ENCODE measurements at places on chromosomes 3 and 15.

- no peak for DNase-seq
These were observed 29.4 kb downstream of the NR2F2 start for GRCh38 chr15:96359616-96360521.

DNA sequence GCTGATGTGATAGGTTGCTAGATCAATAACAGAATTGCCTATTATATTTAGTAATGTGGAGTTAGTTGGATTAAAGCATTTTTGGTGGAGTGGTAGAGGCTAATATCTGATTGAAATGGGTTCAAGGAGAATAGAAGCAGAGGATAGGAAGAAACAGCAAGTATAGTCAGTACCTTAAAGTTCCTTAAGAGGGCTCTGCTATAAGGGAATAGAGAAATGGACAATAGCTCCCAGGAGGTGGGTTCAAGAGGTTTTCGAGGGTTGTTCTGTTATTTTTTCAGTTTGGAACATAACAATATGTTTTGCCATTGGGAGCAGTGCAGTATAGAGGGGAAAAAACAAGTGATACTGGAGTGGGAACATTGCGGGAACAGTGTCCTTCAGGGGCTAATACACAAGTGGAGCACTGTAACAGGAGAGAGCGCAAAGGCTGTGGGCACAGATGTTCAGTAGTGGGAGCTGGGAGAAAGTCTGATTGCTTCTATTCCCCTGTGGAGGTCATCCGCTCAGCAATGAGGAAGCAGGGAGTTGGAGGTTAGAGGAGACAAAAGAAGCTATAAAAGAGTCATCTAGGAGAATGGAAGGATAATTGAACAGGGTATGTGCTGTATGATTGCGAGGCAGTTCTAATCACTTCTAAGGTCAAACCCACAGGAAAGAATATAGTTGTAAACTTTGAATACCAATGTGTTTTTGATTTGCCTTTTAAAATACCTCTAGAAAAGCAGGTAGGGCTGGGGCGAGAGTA lies 3.3 kb downstream of the MRPS11 start:
- no peak for DNase-seq

DNA sequence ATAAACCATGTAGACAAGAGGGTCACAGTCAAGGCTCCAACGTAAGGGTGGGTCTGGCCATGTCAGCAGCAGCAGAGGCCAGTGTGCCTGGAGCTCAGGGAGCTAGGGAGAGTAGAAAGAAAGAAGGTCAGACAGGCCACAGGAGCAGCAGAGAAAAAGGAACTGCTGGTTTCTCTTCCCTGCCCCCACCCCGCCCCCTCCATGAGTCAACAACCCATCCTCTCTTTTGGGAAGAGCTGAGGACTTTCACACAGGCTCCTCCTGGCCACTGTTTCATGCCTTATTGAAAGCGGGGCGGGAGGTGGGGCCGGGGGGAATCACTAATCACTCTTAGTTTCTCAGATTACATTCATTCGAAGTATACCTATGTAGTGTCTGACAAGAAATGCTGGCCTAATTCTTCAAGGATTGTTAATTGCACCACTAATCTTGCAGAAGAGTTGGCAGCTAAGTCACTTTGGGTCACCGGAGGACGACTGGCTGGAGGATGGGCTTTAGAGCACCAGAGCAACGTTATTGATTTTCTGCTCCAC lies 9.1 kb upstream of the SCG3 start:
- DNase-seq: no peak

GRCh38 chr15:82911458-82911857 lies 41.1 kb downstream of the HOMER2 start:
- no peak for DNase-seq

GRCh38 chr3:130395916-130396315 lies 50.4 kb downstream of the COL6A5 start:
- DNase-seq: no peak

DNA sequence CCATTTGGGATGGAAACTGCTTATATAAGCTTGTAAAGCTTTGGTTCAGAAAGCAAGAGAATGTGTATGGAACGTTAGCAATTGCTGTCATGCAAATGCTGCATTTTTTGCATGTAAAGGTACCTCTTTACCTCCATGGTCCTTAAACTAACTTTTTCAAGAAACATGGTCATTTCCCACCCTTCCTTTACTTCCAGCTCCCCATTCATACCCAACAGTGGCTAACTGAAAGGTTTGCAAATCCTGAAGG lies 84.3 kb downstream of the SMAD3 start:
- no peak for DNase-seq

DNA sequence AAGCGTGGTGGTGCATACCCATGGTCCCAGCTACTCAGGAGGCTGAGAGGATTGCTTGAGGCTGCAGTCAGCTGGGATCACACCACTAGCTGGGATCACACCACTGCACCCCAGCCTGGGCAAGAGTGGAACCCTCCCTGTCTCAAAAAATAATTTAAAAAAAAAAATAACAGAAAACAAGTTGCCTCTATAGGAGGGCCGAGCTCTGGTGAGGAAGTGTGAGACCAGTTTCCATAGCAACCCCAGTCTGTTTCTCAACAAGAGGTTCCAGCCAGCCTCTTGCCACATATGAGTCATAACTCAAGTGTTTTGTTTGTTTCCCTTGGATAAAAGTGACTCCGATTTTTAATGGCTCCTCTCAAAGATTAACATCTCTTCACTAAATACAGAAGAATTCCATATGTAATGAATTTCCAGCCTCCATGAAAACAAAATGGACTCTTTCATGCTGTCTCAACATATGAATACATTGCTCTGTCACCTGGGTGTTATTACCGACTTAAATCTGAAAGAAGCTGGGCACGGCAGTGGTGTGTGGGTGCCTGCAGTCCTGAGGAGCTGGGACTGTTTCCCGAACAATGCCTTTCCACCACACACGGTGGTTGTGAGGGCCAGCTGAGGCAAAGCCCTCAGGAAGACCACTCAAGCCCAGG lies 19.7 kb downstream of the TMEM43 start:
- peak; percentile 23 for DNase-seq

DNA sequence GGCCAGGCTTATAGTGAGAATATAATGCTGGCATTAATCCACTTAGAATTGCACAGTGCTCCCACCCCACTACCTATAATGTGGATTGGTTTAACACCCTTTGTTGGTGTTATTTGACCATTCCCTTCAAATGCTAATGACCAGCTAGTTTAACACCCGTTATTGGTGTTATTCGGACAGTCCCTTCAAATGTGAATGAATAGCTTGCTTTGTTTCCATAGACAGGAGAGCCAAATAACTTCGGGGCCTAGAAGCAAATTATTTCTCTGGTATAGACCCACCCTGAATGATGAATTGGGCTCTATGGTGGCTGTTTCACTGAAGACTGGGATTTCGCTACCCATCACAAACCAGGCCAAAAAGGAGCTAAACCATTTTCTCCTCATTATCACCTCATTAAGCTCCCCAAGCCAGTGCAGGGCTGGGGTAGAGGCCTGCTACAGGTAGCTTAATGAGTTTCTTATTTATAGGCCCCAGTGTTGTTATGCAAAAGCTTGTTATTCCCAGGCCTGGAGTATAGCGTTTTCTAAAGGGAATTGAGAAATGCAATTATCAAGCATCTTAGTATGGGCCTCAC lies 494.1 kb upstream of the DPH6 start:
- DNase-seq: no peak

- no peak for DNase-seq
These were observed 5.7 kb downstream of the PCCB start for GRCh38 chr3:136255672-136256406.

- DNase-seq: no peak
These were observed 4.3 kb downstream of the MASP1 start for GRCh38 chr3:187287256-187287655.

DNA sequence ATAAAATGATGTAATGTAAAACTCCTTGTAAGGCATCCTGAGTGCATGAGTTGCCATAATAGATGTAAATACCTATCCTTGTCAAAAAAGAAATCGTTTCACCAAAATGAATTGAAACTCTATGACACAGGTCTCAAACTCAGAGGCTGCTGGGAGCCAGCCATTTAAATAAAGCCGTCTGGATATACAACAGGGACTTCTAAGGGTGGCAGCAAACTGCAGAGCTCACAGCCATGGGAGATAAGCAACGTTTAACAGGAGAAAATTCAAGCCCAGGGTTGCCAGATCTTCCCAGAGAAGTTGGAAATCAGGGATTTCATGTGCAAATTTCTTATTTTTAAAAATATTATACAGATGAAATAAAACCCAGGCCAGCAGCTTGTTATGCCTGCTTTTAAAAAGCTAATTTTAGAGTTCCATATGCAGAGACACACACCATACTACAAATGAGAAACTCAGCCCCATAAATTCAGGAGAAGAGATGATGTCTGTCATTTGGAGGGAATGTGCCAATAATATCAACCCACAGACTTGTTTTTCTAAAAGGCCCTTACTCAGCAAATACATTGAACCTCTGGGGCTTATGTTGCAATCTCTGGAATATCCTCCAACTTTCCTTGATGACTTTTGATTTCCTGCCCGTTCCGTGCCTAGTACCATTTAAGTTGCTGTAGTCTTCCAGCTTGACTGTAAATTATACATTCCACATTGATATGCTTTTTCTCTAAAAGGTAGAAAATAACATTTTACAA lies 75.6 kb downstream of the AQP9 start:
- no peak for DNase-seq

- DNase-seq: no peak
These were observed 31.4 kb downstream of the ARIH2 start for GRCh38 chr3:48950051-48950450.

DNA sequence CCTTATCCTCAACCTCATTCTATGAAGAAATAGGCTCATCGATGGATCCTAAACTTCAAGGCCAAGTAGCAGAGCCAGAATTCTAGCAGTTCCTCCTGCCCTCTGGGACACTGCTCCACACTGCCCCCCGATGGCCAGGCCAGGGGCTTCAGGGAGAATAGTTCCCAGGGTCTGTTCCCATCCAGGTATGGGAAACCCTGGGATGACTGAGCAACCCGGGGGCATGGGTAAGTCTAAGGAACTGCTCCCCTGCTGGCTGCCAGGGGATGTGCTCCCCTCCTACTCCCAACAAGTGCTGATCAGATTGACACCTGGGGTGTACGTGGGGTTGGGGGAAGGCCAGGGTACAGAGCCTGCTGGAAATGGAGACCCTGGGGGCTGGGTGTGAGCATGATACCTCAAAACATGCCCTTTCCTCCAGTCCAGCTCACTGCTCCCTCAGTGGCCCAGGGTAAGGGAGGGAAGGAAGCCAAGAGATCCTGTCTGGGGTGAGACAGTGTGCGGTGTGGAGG lies 7.6 kb downstream of the ULK3 start:
- peak; percentile 40 for DNase-seq

DNA sequence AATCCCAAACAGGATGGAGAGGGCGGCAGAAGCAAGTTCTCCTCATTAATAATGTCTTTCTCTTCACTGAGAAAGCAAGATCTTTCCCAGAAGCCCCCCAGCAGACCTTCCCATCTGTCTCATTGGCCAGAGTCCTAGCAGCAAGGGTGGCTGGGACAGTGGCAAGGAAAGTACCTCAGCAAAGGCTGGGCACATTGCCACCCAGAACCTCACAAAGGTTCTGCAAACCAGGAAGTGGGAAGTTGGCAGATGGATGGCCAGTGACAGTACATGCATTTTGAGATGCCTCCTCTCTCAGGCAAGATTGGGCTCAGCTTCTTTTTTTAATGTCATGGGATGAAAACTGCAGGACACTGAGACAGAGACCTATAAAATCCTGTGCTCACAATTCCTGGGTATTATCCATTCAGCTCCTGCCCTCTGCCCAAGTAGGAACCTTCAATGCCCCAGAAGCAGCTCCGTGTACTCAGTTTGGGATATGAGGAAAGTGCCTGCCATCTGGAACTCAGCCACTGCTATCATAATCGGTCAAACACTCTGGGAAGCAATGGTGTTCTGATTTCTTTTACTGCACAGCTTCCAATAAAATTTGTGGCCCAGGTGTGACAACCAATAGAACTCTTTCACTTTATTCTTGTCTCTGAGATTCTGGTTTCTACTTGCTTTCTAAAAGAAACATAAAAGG lies 25.5 kb downstream of the DPH3 start:
- no peak for DNase-seq

DNA sequence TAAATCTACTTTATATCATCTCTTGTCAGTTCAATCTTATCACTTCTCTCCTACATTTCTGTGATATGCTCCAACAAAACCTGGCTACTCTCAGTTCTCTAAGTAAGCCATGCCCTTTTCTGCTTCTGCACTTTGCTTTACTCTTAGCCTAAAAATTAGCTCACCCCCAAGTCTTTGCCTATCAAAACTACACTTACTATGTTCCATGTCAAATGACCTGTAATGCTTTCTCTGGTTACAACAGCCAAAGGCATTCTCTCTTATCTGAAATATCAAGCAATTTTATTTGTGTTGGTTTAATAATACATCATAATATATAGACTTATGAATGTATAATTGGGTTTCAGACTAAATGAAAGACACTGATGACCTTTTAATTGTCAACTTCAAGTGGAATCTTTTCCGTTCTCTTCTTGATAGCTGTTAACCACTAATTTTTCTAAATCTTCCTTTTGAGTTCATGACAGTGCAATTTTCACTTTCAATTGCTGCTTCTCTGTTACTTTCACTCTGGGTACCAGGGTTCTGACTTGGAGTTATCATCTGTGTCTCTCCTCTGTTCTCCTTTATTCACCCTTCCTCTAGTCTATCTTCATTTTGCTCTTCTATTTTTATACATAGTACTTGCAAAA lies 619.0 kb upstream of the GOLIM4 start:
- DNase-seq: no peak

- DNase-seq: no peak
These were observed 24.3 kb downstream of the PLA2G4F start for GRCh38 chr15:42131826-42132806.

GRCh38 chr15:36053746-36054145 lies 507.8 kb upstream of the DPH6 start:
- DNase-seq: no peak

- no peak for DNase-seq
These were observed 34.0 kb downstream of the WWTR1 start for GRCh38 chr3:149623824-149624223.
